HFFc6 (cell line): ENCODE measurements at places on chromosomes 13 and 19. TPM values are rescaled to one million over a fixed set of nuclear protein-coding genes. Genes with fewer than 3 reads are reported as not detected.
A peak's percentile ranks its signal among the peaks of the same experiment; 100 is the strongest.

DNA sequence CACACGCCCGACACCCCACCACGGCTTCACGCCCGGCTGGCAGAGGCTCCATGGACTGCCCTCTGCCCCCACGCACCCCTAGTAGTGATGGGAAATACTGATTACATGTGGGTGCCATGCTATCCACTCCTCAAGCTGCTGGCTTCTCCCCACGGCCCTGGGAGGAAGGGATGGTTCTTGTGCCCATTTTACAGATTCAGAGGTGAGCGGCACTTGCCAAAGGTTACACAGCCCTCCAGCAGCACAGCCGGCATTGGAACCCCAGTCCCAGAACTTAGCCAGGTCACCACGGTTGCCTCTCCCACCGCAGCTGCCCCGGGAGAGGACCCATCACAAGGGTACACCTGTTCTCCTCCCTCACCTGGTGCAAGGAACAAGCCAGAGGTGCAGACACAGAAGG lies 13.2 kb downstream of the LRRC4B start:
- no peak for DNase-seq

- no peak for DNase-seq
Measured at GRCh38 chr13:76638181-76638580, 248.0 kb downstream of the KCTD12 start.

DNA sequence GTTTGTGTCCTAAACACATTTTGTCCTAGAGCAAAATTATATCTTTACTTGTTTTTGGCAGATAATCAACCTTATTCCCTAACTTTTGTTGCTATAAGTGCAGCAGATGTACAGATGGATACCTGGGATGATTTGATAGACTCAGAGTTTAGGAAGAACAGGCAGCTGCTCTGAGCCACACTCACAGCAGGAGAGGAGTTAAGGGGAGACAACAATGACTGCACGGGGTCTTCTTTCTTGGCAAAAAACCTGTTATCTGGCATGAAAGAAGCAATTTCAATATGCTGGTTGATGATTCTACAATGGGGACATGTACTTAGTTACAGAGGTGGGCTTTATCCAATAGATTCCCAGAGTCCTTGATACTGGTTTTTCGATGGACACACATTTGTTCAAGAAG lies 258.9 kb upstream of the PCDH9 start:
- DNase-seq, result no peak

DNA sequence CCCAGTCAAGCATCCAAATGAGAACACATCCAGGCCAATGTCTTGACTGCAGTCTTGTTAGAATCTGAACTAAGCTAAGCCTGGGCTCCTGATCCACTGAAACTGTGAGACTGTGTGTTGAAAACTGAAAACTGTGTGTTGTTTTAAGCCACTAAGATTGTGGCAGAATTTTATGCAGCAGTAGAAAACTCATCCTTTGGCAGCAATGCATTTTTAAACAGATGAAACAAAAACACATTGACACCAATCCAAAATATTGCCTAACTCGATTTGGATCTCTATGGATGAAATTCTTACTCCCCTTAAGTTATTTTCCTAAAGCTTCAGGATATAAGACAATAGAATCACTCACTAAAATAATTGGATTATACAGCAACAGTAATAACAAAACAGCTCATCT lies 202.3 kb upstream of the KLF12 start:
- DNase-seq, result no peak

The RUVBL2 gene
- total RNA-seq, result 133 to 161 TPM (median 155 TPM) in 3 replicates

The RGCC gene
- total RNA-seq, result 0.43 TPM in 1 of 2 replicates, not detected in the other

The FUT2 gene
- total RNA-seq, result not detected in 3 replicates

GRCh38 chr19:15831626-15832025 lies 16.2 kb upstream of the OR10H1 start:
- no peak for DNase-seq

DNA sequence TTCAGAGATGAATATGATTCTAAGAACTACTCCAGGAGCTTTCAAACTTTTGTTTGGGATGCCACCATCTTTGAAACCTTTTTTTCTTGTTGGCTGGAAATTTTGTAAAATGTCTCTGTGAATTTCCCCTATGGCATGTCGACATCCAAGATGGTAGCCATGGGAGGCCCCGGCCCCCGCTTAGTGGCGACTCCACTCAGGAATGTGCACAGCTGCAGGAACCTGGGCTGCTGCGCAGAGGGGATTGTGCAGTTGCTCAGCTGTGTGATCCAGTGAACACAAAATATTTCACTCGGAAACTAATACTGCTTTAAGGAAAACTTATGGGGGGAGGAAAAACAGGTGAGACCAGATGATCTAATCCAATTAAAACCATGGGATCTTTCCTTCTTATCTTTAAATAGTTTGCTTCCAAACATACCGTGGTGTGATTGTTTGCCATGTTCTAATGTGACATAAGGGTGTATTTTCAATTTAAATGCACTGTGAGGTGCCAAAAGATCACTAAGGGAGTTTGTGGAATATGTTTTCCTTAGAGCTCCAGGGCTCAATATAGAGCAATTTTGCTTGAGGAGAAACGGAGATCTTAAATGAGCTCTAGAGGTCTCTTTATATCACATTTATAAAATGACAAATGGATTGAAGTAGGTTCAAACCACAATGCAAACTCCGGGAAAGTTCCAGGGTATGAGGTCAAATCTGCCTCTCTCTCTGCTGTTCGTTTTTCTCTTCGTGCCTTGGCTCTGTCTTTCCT lies 497.7 kb downstream of the FGF9 start:
- no peak for DNase-seq

DNA sequence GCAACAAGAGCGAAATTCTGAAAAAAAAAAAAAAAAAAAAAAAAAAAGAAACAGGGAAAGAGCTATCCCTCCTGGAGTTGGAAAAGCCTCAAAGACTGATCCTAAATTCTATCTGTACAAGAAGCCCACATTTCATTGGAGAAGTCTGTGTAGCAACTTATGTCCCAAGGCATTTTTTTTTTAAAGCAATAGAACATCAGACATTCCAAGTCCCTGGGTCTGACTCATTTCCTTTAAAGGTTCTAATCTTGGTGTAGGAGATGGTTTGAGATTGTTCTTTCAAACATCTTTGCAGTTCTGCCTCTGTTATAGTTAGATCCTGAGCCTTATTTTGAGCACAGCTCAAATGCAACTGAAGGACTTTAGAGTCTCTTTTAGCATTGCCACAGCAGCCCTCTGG lies 706.5 kb upstream of the MIR17HG start:
- peak; percentile 64 for DNase-seq

The PGLYRP2 gene
- not detected in 2 replicates for total RNA-seq

GRCh38 chr19:15452111-15453047 lies 2.6 kb upstream of the WIZ start:
- DNase-seq, result no peak

The RGL3 gene
- total RNA-seq, result 7.3 to 10.6 TPM (median 8.1 TPM) in 3 replicates

DNA sequence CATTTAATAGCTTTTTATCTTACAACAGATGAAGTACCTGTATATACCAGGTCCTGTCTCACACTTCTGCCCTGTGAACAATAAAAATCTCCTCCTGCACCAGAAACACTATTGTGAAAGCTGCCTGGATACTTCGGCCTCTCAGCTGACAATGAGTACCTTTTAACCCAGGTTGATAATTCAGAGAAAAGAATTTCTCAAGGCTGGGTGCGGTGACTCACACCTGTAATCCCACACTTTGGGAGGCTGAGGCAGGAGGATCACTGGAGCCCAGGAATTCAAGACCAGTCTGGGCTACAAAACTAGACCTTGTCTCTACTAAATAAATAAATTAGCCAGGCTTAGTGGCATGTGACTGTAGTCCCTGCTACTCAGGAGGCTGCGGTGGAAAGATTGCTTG lies 65.3 kb upstream of the TM9SF2 start:
- DNase-seq, result no peak

GRCh38 chr13:113495494-113496210 lies 5.1 kb upstream of the DCUN1D2 start:
- DNase-seq, result no peak

- no peak for DNase-seq
Measured at GRCh38 chr19:19402656-19403372, 2.7 kb upstream of the GATAD2A start.

- no peak for DNase-seq
Measured at GRCh38 chr19:9789066-9789465, 20.5 kb upstream of the ZNF846 start.
